ENCODE measurements at places on chromosomes 2 and 18.

DNA sequence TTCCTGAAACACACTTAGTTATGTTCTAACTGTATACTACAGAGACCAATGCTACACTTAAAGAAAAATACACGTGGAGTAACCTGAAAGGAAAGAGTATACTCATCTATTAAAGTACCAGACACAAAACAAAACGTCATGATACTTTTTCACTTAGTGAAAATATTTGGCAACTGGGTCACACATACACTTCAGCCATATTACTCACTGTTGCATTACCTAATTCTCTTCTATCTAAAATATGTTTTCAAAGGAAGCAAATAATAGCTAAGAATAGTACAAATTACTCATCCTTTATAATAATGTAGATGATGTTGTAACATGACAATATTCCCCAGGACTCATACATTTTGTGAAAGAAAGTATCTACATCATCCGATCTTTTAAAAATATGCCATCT, 76.5 kb upstream of the EPB41L3 start:
- DNase-seq: no peak

DNA sequence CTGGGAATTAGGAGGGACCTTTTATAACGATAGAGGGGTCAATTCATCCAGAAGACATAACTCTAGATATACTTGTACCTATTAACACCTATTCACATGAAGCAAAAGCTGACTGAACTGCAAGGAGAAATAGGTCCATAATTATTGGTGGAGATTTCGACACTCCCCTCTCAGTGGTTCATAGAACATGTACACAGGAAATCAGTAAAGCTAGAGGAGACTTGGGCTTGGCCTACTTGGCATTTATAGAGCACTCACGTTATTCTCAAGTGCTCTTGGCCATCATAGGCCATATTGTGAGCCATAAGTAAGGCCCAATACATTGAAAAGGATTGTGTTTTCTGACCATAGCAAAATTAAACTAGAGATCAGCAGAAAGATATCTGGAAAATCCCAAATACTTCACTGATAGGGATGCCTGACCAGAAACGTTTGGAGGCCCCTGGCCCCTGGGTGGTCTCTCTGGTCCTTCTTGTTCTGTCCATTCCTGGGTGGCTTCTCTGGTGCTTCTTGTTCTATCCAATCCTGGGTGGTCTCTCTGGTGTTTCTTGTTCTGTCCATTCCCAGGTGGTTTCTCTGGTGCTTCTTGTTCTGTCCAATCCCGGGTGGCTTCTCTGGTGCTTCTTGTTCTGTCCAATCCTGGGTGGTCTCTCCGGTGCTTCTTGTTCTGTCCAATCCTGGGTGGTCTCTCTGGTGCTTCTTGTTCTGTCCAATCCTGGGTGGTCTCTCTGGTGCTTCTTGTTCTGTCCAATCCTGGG, 49.0 kb downstream of the SNED1 start:
- DNase-seq: no peak

DNA sequence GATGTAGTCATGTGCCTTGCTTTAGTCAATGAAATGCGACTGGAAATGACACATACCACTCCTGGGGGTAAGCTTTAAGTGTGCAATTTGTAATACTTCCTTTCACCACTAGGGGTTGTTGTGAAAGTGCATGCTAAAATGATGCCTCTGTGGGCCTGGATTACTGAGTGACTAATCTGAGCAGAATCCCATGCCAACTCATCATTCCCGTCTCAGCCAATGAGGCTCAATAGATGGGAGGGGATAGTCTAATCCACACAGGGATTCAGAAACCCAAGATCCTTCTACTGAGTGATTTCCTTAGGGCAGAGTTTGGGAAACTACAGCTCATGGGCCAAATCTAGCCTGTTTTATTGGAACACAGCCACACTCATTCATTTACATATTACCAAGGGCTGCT, 54.0 kb downstream of the HRH4 start:
- DNase-seq: no peak

- peak; percentile 40 for DNase-seq
Observed at GRCh38 chr2:36507408-36507812, 90.6 kb downstream of the FEZ2 start.
